ACHN (cell line): ENCODE measurements at places on chromosomes 13 and 19.

DNA sequence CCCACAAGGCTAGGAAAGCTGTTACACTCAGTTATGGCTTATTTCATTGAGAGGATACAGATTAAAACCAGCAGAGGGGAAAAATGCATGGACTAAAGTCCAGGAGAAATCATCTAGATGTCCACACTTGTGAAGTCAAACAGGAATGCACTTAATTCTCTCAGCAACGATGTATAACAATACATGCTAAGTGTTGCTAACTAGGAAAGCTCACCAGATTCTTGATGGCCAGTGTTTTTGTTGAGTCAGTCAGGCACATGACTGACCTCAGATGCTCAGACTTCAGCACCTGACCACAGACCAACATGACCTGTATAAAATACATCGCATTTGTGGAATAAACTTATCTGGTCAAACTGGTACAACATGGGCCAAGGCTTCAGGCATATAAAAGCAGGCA is 470.2 kb upstream of the PRR20A start:
- no peak for DNase-seq

DNA sequence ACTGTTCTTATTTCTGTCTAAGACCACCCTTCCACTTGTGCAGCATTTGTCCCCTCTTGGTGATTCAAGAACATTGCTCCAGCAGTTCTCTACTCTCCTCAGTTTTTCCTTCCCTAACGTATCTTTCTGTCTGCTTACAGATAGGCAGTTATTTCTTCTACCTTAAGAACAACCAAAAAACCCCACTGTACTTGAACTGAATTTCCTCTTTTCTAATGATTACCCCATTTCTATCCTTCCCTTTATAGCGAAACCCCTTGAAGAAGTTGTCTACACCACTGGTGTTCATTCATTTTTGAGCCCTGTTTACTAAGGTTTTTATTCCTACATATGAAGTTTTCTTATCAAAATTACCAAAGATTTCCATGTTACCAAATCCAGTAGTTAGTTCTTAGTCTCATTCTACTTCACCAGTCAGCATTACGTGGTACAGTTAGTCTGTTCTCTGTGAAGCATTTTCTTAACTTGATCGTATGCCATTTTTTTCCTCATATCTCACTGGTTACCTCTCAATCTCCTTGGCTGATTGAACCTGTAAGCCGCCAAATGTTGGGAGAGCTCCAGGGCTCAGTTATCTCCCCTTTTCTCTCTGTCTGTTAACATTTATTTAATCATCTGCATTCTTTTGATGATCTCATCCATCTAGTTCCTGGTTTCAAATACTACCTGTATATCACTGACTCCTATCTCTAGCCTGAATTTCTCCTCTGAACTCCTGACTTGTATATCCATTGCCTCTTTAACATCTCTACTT is 9.0 kb downstream of the LSM14A start:
- no peak for DNase-seq

DNA sequence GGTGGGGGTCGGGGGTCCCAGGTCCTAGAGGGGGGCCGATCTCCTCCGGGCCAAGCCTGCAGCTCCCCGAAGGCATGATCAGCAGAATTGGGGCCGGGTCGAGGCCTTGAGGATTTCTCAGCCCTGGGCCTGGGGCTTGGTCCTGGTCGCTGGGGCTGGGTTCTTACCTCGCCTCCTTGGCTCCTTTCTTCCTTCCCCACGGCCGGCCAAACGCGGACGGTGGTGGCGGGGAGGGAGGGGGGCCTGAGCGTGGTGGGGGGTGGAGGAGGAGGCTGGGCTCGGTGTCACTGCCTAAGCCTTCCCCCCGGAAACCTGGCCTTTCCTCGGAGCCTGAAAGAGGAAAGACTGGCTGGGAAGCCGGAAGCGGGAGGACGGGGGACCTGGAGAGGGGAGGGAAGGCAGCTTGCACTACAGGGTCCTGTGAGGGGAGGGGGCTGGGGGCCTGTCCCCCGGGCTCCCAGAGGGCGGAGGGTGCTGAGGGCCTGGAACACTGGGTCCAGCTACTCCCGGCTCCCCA is at the start of gene ZNF579:
ZNF579 (minus strand) TSS at position 221 of the 517 bp plus-strand sequence. CDS start 1,209 bp downstream, outside the sequence.
- peak; percentile 88 for DNase-seq

DNA sequence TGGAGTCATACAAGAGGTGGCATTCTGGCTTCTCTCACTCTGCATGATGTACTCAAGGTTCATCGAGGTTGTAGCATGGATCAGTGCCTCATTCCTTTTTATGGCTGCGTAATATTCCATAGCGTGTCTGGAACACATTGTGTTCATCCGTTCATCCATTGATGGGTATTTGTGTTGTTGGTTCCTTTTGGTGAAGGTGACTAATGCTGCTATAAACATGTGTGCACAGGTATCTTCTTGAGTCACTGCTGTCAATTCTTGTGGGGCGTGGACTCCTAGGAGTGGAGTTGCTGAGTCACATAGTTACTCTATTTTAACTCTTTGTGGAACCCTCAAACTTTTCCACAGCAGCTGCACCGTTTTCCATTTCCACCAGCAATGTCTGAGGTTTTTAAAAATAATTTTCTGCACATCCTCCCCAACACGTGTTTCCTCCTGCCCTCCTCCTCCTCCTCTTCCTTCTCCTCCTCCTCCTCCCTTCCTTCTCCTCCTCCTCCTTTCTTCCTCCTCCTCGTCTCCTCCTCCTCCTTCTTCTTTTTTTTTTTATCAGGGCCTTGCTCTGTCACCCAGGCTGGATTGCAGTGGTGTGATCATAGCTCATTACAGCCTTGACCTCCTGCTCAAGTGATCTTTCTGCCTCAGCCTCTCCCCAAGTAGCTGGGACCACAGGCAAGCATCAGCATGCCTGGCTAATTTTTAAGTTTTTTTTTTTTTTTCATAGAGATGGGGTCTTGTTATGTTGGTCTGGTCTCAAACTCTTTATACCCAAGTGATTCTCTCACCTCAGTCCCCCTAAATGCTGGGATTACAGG is 2.0 kb upstream of the TMEM221 start:
- no peak for DNase-seq

DNA sequence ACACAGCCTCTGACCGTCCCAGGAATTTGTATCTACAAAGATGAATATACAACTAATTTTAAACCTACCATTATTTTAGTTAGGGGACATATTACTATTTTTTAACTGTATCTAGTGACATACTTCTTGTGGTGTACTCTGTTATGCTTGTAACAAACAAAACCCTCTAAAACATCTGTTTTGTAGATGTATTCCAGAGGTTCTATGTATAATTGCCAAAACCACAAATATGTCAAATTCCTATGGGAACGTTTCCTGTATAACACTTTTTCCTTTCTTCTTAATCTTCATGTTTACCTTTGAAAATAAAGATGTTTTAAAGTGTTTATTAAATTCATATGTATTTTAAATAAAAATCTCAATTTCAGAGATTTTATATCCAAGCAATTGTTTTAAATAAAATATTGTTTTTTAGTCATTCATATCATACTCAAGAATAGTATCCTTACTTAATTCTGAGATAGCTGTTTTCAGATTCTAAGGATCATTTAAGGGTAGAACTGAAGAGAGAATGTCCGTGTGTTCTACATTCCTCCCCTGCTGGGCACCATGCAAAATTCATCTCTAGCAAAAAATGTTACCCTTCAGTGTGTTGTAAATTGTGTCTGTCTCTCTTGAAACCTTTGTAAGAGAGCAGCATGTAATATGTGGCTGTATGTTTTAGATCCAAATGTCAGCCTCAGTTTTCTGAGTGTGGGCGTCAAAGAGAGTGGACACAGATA is 1327.7 kb downstream of the EFNB2 start:
- no peak for DNase-seq

- no peak for DNase-seq
Measured at GRCh38 chr13:43077906-43078305, 54.5 kb downstream of the DNAJC15 start.

DNA sequence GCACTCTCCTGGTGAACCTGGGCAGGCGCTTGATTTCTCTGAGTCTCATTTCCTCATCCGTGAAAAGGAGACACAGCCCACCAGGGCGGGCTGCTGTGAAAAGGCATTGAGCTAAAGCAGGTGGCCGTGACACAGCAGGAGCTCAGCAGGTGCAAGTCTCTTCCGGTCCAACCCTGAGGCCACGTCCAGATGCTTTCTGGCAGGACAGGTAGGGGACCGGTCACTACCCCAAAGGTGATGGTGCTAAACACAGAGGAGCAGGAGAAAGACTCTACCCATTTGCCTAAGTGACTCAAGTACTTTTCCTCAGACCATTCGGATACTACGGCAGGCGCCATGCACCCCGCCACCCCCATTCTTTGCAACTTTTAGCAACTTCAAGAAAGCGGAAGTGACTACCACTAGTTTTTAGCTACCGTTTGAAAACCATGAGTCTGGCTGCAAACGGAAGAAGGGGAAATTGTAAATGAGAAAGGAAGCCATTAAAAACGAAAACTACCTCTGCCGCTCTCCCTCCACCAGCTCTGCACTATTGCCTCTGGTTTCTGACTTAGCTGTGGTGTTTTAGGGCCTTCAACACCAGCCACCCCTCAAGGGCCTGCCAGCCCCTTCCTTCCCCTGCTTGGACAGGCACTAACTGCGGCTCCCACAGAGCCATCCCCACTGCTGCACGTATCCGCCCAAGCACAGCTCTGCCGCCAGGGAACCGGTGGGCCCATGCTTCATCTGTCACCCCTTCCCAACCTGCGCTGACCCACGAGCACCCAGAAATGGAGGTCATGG is 4.8 kb downstream of the PPP6R1 start:
- DNase-seq = no peak

GRCh38 chr19:8513036-8513686 is 806 bp downstream of the ZNF414 start:
- DNase-seq = no peak

GRCh38 chr13:100826441-100826840 is 151.8 kb upstream of the TMTC4 start:
- DNase-seq = no peak

GRCh38 chr19:2976609-2977000 is 759 bp upstream of the TLE6 start:
- DNase-seq = no peak

GRCh38 chr19:47021536-47022139 is 2.0 kb downstream of the NPAS1 start:
- DNase-seq = peak; percentile 22

DNA sequence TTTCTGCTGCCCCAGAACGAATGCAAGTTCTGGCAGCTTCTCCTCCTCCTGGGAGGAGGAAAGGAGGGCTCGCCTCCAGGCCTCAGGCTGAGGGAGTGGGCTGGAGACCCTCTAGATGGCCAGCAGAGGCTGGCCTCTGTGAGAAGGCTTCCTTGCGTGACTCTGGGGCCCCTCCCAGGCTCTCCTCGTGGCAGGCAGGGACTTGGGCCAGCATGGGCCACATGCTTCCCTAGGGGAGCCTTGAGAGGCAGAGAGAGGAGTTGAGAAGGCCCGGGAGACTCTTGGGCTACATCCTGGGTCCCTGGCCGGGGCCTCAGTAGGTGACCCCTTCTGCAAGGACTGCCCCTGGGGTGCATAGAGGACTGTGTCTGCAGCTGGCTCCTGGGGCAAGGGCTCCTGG is 25.9 kb downstream of the LYL1 start:
- no peak for DNase-seq

DNA sequence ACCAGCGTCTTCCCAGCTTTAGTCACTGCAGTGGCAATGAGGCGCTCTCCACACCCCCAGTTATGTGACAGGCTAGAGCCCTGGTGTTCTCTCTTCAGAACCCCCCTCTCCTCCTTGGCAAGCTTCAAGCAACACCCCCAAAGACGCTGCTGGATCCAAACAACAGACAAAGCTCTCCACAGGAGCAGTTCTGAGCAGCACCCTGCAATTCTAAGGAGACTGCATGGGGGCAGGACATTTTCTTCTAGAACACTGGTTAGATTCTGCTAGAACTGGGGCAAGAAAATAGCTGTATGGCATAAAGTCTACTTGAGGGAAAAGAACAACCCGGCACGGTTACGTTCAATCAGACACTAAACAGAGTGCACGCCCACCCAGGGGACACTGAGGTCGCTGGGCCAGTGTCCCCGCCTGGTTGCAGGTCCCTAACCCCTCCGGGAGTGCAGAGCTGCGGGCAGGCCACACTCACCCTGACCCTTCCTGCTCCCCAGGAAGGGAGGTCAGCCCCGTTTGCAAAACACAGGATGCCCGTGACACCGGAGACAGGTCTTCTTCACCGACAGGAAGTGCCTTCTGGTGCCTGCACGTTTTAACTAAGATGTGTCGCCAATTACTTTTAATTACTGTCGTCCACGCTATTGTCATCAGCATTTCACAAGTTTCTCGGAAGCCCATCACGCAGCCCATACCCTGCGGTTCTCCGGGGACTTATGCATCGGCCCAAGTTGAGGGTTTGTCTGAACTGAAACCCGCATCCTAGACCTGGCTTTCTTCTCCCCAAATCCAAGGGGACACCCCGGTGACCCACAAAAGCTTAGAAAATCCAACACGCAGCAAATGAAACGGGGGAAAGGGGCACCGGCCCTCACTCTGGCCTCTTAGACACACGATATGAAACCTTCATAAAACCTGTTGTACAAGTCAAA is 943 bp downstream of the GJB6 start:
- no peak for DNase-seq

DNA sequence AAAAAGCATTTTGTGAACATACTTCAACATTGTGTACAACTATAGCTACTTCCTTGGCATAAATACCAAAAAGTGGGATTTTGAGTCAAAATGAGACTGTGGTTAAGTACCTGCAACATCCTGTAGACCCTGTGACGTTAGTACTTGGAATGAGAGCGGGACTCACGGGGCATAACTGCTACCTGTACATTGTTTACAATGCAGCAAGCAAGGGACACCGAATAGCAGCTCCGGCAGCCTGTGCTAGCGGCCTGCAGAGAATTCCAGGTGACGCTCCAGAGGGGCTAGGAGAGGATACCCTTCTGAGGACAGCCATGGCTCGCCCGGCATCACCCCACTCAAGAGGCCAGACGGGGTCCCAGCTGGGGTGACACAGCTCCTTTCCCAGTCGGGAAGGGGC is 824 bp upstream of the ZNF331 start:
- no peak for DNase-seq

GRCh38 chr13:23888658-23889614 is at the start of gene MIPEP:
MIPEP (minus strand) TSS chr13:23889400; CDS start chr13:23889320, 80 bp downstream.
- peak; percentile 93 for DNase-seq

GRCh38 chr13:46773541-46773940 is 23.4 kb downstream of the ESD start:
- DNase-seq = no peak

- no peak for DNase-seq
Measured at GRCh38 chr19:8132858-8133458, 16.4 kb downstream of the FBN3 start.

DNA sequence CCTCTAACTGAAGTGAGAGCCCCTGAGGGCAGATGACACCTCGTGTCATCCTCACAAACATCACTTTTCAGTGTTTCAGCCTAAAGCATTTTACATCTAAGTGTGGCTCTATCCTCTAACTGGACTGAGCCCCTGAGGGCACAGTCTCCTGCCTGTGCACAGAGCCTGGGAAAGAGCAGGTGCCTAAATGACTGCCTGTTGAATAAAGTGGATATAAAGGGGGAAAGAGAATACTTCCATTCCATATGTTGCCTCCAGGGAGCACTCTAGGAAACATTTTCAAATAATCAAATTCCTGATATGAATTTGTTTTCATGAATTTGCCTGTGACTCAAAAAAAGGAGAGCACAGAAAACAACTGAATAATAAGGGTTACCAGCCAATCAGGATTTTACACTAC is 32.2 kb downstream of the CNMD start:
- peak; percentile 2 for DNase-seq
